ENCODE measurements at places on chromosomes 12 and 14.
A peak's percentile ranks its signal among the peaks of the same experiment; 100 is the strongest.

- no peak for DNase-seq
These were observed 234.5 kb downstream of the IPO8 start for GRCh38 chr12:30461026-30461615.

- DNase-seq, result peak; percentile 36
These were observed 184.7 kb upstream of the DCN start for GRCh38 chr12:91367234-91367849.

DNA sequence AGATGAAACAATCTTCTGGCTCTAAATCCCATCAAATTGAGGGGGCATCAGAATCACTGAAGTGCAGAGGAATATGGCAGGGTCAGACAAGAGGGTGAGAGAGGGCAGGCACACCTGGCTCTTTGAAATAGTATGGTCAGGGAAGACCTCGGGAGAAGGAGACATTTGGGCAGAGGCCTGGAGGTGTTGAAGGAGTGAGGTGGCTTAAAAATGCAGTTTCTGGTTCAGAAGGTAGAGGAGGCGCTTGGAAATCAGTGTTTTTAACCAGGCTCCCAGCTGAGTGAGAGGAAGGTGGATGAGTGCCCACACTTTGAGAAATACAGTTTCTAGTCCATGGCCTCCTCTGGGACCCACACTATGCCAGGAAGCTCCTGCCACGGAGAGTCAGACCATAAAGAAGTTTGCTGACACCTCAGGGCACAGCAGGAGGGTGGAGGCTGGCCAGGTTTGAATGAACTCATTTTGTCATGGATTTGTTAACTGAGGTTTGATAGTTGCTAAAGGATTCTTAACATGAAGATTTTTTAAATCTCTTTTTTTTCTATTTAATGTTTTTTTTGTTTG, 20.1 kb downstream of the NID2 start:
- peak; percentile 60 for DNase-seq

GRCh38 chr12:14454098-14454907, 88.8 kb downstream of the ATF7IP start:
- peak; percentile 48 for DNase-seq

DNA sequence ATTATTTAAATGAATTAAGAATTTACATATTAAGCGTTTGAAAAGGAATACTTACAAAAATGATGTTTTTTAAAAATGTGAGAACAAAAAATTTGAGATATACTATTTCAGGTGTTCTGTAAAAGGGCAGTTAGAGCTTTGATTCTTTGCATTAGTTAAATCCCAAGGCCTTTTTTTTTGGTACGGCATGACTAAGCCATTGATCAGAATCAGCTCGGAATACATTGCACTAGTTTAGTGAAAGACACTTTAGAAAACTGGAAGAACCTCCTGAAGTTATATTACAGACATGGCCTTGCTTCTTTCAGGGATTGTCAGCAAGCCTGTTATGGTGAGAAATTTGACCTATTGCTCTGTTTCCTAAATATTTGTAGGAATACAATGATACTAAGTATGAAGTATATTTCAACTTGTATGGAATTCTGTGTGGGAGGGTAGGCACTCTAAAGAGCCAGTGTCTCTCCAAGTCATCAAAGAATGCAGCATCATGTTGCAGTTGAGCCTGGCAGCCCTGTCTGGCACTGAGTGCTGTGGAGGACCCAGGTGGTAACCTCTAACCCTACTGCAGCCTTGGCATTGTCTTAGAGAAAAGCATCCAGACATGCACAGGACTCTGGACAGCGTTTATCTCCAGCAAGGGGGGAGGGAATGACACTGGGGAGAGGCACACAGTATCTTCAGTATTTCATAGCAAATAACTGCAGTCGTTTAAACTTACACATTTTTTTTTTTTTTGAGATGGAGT, 1.5 kb downstream of the KLC1 start:
- no peak for DNase-seq

DNA sequence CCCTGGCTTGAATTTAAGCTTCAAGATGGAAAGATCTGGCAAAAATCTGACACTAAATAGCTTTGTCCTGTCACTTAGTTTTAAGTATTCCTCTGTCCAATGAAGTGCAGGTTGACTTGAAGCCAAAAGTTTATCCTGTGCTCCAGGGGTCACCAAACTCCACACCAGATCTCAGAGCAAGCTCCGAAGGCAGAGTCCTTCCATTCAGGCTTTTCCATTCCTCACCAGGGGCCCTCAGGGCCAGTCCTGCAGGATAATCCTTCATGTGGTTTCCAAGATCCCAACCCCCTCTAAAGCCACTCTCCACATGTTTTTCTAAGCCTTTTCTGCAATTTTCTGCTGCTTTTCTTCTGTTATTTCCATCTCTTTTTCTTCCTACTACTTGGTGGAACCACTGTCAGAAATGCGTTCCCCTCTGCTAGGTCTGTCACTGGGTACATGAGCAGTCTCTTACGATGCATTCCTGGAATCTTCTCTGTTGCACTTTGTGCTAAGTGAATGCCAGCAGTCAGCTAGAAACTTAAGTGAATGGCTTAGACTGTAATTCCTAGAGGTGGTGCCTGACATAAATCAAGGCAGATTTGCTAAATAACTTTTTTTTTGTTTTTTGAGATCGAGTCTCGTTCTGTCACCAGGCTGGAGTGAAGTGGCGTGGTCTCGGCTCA, 251.4 kb downstream of the MSRB3 start:
- no peak for DNase-seq

GRCh38 chr14:50410921-50411320, 14.2 kb upstream of the CDKL1 start:
- DNase-seq, result peak; percentile 59

DNA sequence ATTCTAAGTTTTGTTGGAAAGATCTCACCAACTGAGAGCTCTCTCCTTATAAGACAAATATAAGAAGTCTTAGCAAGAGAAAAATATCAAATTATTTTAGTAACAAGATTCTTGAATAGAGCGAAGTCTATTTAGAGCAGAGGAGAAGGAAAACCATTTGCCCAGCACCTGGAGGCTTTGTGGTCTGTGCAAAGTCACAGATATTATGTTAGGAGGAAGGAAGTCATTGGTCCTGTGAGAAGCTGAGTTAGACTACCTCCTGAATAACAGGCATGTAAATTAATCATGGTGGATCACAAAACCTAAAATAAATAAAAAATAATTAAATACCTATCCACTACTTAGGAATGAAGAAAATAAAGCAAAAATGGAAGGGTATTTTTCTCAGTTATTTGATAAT, 38.4 kb upstream of the ATXN7L3B start:
- no peak for DNase-seq

GRCh38 chr12:79063258-79063657, 198.7 kb downstream of the SYT1 start:
- DNase-seq, result peak; percentile 25

GRCh38 chr14:68894802-68895703, 84.0 kb downstream of the ACTN1 start:
- peak; percentile 34 for DNase-seq

DNA sequence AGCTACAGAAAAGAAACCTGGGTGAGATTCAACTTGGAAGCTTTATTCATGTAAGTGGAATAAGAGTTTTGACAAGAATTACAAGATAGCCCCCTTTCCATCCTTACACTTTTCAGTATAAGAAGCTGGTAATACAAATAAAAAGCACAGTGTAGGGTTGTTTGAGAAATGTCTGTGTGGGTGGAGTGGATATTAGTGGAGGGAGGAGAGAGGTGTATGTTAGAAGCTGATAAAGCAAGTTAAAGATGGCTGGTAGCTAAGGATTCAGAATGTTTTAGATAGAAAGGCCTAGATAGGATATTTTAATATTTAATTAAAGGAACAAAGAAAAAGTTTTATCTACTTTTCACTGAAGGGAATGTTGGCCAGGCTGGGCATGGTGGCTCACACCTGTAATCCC, 12.5 kb downstream of the CFAP54 start:
- no peak for DNase-seq

GRCh38 chr14:74893614-74894091, 11.9 kb downstream of the DLST start:
- no peak for DNase-seq

GRCh38 chr14:42190744-42191143, 584.1 kb downstream of the LRFN5 start:
- DNase-seq, result no peak

DNA sequence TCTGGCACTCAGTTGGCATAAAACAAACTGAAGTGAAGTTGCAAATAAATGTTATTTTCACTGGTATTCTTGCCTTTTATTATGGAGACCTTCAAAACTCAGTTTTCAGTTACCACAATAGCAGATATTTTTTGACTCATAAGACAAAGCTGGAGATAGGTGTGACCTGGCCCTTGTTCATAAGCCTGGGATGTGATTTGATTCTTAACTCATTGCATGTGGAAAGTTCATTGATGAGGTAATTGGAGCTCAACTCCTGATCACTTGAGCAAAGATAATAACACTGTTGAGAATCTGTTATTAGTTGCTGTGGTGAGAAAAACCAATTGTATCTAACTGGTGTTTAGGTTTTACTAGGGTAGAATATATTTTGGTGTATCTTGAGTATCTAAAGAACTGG, 105.1 kb downstream of the AEBP2 start:
- no peak for DNase-seq

DNA sequence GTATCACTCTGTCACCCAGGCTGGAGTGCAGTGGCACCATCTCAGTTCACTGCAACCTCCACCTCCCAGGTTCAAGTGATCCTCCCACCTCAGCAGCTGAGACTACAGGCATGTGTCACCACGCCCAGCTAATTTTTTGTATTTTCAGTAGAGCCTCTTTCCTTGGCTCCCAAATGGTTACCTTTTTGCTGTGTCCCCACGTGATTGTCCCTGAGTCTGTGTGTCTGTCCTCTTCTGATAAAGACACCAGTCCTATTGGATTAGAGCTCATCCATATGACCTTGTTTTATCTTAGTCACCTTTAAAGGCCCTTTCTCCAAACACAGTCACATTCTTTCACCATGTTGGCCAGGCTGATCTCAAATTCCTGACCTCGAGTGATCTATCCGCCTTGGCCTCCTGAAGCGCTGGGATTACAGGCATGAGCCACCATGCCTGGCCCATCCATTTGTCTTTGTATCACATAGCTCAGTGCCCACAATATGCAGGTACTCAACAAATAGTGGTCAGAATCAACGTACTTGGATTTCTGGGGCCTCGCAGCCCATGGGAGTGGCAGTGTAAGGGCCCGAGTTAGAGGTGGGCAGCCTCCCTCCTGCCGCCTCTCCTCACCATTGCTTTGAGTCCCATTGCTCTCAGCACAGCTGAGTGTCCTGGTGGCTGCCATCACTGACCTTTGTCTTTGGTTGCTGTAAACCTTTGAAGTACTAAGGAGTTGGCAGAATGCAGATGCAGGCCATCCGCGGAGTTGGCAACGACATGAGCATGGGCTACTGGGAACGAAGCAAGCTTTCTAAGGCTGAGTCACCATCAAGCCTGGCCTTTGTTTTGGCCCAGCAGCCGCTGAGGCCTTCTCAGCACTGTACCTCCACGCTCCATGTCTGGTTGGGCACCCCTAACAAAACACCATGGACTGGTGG, 9.3 kb downstream of the TPCN1 start:
- peak; percentile 14 for DNase-seq

GRCh38 chr14:81991998-81992397, 458.3 kb upstream of the SEL1L start:
- DNase-seq, result no peak

DNA sequence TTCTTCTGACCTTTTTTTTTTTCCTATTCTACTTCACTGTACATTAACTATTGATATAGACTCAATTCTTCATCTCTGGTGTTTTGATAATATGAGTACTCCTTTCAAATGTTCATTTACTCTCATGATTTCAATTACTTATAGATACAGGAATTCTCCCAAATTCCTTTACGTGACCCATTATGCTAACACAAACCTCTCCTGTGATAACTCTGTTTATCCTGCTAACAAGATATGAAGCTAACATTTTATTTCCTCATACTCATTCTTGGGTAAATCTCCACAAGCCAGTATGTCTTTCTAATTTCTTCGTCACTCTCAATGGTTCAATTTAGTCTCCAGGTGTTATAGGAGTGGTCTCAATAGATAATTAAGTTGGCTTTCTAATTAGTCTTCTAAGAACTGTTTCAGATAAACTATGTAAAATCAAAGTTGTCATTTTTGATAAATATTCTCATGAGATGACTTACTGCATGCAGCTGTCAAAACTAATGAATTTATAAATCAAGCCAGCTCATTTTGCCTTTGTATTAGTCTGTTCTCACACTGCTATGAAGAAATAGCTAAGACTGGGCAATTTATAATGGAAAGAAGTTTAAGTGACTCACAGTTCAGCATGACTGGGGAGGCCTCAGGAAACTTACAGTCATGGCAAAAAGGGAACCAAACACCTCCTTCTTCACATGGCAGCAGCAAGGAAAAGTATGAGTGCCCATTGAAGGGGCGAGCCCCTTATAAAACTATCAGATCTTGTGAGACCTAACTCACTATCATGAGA, 130.6 kb upstream of the MYF6 start:
- no peak for DNase-seq

DNA sequence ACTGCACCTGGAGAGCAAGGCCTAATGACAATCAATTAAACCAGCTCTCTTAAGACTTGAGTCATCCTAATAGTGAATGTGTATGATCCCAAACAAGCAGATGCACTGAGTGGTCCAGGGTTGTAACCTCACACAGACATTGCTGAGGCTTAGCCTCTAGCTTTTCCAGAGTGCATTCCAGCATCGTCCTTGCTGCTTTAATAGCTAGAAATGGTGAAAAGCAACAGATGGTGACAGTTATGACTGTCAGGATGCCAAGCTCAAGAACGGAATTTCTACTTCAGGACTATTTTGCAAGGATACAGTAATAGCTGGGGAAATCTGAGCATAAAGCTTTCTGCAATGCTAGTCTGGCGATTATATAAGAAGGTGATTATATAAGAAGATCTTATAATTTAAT, 34.6 kb downstream of the PTPRR start:
- no peak for DNase-seq

GRCh38 chr14:31837031-31837430, 240.1 kb upstream of the ARHGAP5 start:
- DNase-seq, result no peak

- no peak for DNase-seq
These were observed 9.3 kb downstream of the STAC3 start for GRCh38 chr12:57241402-57242310.

- DNase-seq, result no peak
These were observed 389.0 kb upstream of the RPL10L start for GRCh38 chr14:47040550-47040949.

DNA sequence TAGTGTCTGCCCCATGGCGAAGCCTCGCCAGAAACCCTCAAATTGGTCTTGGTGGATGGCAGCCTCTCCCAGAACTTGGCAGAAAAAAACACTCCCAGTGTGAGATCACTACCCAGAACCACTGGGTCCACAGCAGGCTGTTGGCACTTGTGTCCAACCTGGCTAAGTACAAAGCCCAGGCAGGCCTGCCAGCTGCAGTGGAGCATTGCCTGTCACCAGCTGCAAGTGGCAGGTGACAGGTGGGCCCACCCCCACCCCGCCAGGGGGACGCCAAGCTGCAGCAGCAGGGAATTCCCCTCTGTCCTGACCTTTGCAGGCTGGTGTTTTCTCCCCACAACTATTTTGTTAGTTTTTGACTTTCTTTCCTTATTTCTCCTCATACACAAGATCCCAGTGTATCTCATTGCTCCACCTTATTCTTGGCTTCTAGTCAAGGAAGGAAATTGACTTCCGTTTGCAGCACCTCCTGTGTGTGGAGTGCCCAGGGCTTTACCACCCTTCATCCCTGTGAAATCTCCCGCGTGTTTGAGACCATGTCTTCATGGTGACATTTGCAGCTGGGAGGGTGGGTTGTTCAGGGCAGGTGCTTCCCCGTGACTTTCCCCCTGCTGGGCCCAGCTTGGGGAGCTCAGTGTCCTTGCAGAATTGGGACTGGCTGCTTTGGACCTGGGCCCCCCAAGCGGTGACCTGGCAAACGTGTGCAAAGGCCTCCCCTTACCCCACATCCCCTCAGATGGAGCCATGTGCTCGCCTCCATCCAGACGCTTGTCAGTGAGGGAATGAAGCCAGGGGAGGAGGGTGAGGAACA, 73.8 kb upstream of the RIN3 start:
- DNase-seq, result no peak

Measured in fibroblast of skin of right biceps (primary cell).